ENCODE measurements at places on chromosomes 7 and 10. TPM values are rescaled to one million over a fixed set of nuclear protein-coding genes. Genes with fewer than 3 reads are reported as not detected.

DNA sequence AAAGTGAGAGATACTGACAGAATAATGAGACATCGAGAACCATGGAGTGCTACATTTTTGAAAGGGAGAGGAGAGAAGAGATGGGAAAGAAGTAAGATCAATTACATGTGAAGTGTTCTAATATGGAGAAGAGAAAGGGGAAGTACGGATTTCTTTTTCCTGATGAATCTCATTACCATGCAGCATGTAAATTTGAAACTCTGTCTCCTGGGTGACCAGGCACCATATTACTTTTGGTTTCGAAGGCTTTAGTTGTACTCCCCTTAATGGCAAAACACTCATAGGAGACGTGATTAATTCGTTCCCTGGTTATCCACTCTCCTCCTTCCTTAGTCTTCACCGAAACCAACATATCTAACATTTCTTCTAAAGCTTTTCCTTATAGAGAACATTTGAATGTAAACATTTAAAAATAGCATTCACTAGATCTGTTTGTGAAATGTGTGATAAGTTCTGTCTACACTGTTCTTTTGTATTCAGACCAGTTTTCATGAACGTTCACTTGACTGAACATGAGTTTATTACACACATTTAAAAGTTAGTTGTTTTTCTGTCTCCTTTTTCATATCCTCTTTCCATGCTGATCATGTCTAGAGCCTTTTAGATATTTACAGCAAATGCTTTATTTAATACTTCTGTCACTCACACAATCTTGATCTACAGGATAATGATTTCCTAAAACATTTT is 80.2 kb upstream of the MSRB2 start:
- no peak for DNase-seq

DNA sequence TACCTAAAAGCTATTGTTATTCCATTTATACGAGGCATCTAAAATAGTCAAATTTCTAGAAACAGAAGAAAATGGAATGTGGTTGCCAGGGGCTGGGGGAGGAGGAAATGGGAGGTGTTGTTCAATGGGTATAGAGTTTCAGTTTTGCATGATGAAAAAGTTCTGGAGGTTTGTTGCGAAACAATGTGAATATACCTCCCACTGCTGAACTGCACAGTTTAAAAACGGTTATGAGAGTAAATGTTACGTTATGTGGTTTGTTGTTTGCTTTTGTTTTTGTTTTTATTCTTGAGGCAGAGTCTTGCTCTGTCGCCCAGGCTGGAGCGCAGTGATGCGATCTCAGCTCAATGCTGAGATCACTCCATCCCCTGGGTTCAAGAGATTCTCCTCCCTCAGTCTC is 64.9 kb upstream of the NRBF2 start:
- DNase-seq = peak; percentile 8

- no peak for DNase-seq
These were observed 40.4 kb downstream of the SCIN start for GRCh38 chr7:12610899-12611298.

DNA sequence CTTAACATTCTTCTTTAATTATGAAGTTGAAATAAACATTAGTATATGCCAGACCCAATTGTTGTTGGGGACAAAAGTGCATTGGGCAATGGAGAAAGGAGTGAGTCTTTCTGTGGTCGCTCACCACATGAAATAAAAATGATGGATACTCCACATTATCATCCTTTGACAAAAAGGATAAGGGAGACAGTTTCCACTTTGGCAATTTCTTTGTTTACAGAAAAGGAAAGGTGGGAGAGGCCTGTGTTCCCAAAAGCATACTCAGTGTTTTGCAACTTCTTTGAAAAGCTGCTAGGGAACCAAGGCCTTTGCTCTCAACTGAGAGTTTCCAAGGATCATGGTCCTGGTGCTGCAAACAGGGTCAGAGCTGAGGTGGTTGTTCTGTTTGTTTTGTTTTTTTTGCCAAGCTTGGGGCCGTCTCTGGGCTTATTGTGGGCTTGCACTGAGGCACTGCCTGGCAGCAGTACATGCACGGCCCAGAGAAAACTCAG is 341.9 kb downstream of the TNS3 start:
- no peak for DNase-seq

NOS3 gene
- 6.2 TPM for total RNA-seq

NAT16 gene
- not detected for total RNA-seq

NCF1 gene
- total RNA-seq = 2.4 TPM

Data from activated CD8-positive, alpha-beta T cell treated with anti-CD3 and anti-CD28 coated beads for 36 hours (primary cell).